ENCODE measurements at places on chromosomes 6 and 20.

- no peak for DNase-seq
Observed at GRCh38 chr6:36230371-36230770, 33.8 kb downstream of the BRPF3 start.

DNA sequence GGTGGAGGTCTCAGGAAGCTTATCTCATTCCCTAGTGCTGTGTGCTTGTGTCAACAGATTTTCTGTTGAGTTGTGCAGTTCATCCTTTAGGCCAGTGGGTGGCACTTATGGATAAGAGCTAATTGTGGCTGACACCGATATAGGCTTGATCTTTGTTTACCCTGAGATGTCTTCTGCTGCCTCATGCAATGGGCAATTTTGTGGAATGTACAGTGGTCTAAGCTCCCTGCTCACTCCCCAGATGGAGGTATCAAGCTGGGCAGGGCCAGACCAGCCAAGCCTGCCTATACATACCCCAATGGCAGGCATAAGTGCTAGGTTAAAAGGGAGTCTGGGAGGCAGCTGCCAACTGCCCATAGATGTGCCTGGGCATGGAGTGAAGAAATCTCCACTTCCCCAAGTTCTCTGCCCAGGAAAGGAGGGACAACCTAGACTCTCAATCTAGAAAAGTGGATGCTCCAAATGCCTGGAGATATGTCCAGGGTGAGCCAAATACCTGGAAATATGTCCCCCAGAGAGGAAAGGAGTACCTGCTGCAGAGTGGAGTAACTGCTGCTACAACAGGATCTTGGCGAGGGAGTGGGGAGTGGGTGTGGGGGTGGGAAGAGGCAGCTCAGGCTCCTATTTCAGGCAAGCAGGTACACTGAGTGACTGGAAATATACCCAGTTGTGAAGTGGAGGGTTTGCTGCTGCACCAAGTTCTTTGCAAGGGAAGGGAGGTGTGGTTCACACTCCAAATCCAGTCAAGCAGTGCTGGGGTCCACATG lies 53.2 kb upstream of the ARG1 start:
- DNase-seq = no peak

- DNase-seq = no peak
Observed at GRCh38 chr6:2558098-2558680, 192.5 kb downstream of the MYLK4 start.

GRCh38 chr20:49285813-49286494 lies 8.1 kb upstream of the ZNFX1 start:
- DNase-seq = no peak

DNA sequence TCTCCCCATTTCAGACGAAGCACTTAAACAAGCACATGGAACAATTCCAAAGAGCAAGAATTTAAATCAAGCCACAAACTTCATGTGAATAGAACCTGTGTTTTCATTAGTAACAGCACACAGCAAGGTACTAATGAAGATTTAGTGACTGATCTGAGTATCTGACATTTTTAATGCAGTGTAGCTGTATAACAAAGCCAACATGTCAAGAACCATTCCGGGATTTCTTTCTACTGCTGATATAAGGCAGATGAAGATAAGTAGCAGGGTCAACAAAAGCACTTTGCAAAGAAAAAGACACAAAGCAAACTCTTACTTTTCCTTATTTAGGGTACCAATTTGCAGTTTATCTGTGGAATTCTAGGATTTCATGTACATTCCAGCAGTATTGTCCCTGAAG lies 11.3 kb downstream of the SLC17A5 start:
- DNase-seq = no peak

GRCh38 chr20:38326309-38326708 lies 20.0 kb upstream of the LBP start:
- no peak for DNase-seq

- no peak for DNase-seq
Observed at GRCh38 chr20:57316795-57317201, 12.8 kb upstream of the SPO11 start.

DNA sequence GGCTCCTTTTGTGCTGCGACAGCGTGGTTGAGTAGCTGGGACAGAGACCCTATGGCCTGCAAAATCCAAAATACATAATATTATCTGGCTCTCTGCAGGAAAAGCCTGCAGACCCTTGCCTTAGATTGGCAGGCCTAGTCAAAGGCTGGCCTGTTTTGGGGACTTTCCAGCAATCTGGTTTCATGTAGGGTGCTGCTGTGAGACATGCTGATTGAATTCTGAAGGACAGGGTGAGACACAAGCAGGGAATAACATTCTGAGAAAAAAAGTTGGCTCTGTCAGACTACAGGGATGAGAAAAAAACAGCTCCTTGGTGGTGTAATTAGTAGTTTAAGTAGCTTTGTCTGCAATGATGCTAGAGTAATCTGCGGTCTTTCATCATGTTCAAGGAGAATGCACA lies 402.7 kb upstream of the AGPAT4 start:
- no peak for DNase-seq

DNA sequence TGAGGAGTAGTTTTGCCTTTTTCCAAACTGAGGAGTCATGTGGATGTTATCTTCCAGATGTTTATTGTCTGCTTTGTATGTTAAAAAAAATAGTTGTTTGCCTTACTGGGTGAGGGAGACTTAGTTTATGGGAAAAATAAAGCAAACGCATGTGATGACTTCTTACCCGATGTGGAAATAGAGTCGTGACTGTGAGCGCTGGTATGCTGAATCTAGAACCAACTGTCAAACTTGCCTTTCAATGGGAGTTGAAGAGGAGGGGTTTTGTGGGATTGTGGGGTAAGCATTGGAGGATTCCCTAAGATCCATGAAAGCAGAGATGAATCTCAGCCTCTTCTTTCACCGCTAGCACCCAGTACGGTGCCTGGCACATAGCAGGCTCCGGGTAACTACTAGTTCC lies 5.3 kb downstream of the DCBLD1 start:
- no peak for DNase-seq

DNA sequence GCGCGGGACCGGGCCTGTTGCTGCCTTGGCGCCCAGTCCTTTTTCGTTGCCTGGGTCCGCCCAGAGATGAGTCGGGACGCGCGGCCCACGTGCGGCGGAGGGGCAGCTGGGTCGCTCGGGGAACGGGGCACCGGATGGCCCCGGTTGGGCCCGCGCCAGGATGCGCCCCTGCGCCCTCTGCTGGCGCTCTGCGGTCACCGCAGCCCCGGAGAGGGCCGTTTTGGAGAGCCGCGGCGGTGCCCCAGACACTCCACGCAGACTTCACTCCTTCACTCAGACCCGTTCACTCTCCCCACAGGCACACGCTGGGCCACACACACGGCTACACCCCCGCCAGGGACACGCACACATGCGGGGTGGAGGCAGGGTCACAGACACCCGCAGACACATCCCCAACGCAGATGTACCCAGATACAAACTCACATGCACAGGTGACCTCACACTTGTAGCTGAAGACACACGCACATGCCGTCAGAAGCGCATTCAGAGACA lies 38.8 kb downstream of the SRC start:
- DNase-seq = no peak

DNA sequence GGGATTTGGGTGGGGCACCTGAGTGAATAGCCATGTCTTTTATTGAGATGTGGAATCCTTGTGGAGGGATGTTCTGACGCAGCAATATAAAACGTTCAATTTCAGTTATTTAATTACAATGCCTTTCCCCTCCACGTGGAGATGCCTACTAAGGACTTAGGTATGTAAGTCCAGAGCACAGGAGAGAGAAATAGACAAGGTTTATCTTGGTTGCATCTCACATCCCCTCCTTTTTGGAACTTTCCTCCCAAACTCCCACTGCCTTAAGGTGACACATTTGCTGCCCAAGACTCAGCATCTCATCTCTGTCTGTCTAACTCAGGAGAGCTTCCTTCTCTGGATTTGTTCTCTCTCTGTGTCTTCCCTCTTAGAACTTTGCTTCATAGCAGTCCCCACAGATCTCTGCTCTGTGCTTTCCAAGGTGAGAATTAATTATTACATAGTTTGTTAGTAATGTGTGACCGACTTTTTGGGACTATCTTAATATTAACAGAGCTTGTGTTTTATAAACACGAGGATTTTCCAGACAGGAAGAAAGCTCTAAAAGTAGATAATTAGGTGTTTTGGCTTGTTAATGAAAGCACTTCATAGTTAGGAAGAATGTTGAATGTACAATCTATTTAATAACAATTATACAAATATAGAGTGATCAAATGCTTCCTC lies 52.6 kb downstream of the COL19A1 start:
- DNase-seq = no peak

- no peak for DNase-seq
Observed at GRCh38 chr6:149233056-149233715, 84.3 kb upstream of the TAB2 start.

- no peak for DNase-seq
Observed at GRCh38 chr6:109393886-109394281, 11.6 kb upstream of the CD164 start.

DNA sequence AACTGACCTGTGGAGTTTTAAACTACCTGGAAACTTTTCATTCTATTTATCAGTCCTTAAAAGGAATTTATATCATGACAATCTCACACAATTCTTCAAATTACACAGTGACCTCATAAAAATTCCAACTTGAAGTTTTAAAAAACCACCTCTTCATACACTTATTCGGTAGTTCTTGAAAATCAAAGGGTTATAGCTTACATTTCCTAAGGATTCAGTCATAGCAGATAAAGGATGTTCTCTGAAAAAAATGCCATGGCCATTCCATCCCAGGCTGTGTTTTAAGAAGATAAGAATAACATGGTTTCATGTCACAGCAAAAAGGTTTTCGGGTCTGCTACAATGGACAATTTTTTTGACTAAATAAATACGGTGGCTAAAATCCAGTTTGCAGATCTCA lies 41.2 kb downstream of the GOPC start:
- DNase-seq = no peak

DNA sequence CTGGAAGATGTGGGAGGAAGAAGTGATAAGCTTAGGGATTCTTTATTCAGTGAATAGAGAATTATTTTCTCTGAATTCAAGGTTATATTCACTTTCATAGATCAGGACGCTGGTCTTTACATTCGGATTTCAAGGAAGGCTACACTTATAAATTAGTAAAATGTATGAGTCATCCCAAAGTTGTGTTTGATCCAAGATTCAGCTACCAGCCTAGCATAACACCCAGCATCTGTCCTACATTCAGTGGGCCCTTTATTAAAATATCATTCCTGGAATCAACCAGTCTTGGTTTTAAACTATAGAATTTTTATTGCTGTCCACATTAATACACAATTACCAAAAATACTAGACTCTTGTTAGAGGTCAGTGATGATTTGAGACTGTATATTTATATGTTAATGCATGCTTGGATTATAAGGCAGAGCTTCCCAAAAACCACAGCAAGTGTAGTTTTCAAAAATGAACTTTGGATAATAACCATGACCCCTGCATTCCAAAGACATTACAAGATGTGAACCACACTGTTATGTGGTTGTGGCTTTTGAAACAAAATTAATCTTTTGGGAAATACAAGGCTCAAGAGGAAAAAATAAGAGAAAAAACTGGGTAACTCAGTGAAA lies 210.7 kb upstream of the CNR1 start:
- no peak for DNase-seq

DNA sequence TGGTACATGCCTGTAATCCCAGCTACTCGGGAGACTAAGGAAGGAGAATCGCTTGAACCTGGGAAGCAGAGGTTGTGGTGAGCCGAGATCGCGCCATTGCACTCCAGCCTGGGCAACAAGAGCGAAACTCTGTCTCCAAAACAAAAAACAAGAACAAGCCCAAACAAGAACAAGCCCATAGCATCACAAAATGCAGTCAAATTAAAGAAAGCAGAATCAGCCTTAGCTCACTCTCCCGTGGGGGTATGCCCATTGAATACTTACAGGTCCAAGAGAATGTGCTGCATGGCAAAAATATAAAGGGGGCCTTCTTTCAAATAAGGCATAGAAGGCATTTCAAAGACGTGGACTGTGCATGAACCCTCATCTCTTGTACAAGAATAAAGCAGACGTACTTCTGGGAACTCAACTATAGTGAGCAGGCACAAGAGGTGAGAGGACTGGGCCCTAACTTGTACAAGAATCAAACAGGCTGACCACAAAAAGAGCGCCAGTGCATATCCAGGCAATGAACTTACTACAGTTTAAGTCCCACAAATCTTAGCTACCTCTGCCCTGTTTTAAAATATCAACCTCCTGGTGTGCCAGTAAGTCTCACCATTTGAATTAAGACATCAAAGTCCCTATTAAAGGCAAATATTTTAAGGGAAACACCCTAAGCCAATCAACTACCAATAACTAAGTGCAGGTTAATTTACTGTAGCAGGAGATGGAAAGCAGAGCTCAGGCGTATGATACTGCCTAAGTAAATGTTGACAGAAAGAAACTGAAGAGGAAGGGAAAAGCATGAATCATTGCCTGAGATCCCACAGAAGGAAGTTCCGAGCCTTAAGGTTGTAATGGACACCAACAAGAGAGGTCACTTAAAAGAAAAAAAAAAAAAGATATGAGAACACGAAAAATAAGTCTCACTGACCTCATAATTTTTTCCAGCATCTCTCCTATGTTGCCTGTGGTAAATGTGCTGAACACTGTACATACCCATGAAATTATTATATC lies 37.4 kb downstream of the TOMM6 start:
- no peak for DNase-seq

GRCh38 chr6:152301021-152301764 lies 336.0 kb downstream of the SYNE1 start:
- no peak for DNase-seq

DNA sequence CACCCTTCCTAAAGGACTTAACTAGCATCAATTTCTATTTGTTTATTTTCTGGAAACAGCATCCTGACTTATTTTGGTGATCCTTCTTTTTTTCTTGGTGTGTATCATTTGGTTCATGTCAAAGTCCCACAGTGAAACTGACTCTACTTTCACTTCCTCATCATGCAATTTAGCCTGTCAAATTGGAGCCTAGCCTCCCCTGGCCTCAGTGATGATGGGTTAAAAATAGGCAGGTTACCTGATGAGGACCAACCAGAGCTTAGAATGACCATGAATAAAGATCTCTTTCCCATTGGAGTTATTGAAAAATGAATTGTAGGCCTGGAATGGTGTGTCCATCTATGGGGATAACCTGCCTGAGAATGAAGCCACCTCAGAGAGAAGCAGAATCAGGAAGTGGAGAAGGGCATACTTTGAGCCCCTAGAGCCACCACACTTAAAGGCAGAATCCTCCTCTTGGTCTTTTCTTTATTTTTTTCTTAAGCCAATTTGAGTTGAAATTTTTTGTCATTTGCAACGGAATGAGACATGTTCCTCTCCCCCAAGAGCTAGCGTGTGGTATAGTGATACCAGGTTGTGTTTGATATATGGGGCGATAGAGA lies 105.6 kb downstream of the BTBD3 start:
- DNase-seq = no peak

DNA sequence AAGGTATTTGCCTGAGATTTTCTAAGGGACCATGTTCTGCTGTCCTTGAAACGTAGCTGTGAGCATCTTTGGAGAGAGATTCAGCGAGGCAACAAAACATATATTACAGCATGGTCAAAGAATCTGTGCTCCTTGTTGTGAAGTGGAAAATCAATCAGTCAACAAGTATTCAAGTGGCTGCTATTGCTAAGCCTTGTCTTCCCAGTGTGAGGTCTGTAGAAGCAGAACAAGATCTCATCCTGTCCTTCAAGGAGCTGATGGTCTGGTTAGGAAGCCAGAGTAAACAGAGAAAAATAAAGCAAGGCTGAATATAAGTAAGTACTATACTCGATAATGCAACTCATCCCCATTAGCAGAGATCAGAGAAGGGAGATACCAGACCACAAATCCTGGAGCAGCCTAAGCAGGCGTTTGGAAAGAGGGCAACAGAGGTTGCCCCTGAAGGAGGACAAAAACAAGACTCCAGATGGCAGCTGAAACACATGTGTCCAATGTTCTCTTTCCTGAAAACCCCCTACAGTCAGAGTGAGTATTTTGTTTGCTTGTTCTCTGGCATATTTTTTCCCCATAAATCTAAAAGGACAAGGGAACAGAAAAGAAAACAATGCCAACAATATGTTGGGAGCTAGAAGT lies 392.0 kb downstream of the SYNE1 start:
- DNase-seq = no peak

GRCh38 chr20:59671661-59672471 lies 67.5 kb downstream of the PHACTR3 start:
- no peak for DNase-seq

Data from mesothelial cell of epicardium (in vitro differentiated cells).